ENCODE measurements at places on chromosomes 3 and 15.

DNA sequence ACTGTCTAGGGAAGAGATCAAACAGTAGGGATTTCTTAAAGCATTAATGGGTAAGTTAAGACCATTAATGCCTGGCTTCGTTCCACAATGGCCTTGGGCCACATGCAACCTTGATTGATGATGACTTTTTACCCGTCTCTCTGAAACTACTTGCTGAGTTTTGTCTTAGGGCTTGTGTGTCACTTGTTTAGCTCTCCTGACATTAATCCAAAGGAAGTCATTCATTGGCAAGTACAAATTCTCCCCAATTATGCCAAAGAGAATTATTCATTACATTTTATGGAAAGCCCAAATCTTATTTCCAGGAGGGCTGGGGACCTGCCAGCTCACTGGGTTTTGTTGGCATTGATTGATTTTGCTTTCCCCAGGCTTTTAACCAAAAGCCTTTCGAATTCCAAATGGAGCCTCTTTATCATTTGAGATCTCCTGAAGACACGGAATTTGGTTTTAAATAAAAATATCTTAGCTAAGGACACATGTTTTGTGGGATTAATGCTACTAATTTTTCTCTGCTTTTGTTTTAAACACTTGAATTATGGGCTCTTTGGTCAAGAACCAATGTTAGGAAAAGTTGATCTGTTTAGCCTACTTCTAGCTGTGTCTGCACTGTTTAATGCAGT lies 40.7 kb downstream of the SERPINI1 start:
- DNase-seq: no peak

GRCh38 chr3:30227571-30228301 lies 378.7 kb upstream of the TGFBR2 start:
- peak; percentile 96 for DNase-seq

- DNase-seq: peak; percentile 87
Observed at GRCh38 chr3:12393894-12394293, 90.4 kb upstream of the TSEN2 start.

DNA sequence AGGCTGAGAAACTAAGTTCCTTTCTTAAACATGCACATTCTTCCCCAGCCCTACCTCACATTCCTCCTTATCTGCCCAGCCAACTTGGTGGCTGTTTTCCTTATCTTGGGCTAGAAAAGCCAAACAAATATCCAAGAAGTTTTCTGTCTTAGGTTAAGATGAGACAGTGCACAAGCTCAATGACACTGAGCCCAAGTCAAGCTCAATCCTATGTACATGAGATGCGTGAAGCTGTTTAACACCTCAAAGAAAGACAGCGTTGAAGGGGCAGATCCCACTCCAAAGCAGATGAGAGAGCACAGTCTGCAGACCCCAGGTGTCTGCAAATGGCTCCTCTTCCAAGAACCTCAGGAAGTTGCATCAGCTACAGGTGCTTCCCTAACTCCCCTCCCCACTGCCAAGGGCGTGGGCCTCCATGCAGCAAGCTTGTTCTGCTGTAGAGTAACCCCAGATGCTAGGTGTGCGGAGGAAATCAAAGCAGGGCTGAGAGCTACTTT lies 16.6 kb downstream of the LRRC2 start:
- no peak for DNase-seq

GRCh38 chr3:55792742-55793141 lies 305.6 kb upstream of the WNT5A start:
- DNase-seq: no peak

GRCh38 chr15:42069496-42070278 lies 24.7 kb downstream of the PLA2G4D start:
- no peak for DNase-seq
